Gastroesophageal sphincter (tissue), 4 donors: ENCODE measurements at places on chromosomes 13 and 19. TPM values are rescaled to one million over a fixed set of nuclear protein-coding genes. Genes with fewer than 3 reads are reported as not detected.

GRCh38 chr13:51339952-51340732 is 651 bp downstream of the SERPINE3 start:
- ATAC-seq = no peak

GRCh38 chr13:78827471-78827870 is 168.5 kb upstream of the OBI1 start:
- ATAC-seq = no peak

DNA sequence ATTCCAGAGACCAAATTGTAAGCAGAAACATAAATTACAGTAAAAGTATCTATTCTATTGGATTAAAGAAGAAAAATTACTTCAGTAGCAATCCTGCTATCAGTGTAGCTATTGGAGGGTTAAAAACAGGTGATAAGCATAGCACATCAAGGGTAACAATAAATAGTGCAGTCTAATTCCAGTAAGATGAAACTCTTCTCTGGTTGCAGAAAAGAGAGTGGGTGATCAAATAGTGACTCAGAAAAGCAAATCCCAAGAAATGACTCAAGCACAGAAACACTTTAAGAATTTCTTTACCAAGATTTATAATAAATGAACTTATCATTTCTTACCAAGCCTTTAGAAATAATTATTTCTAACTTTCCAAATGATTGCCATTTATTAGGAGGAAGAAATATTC is 135.7 kb downstream of the LMO7 start:
- ATAC-seq = peak; percentile 34

DNA sequence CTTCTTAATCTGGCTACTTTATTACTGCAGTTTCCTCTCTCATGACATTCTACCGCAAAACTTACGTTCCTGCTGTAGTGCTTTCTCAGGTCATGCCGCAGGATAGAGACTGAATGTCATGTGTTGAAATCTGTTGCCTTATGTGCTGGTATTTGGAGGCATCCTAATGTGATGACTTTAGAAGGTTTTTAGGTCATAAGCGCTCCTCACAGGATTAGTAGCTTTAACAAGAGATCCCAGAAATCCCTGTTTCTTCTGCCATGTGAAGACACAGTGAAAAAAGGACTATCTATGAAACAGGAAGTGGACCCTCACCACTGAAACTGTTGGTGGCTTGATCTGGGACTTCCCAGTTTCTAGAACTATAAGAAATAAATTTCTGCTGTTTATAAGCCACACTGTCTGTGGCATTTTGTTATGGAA is 209.3 kb downstream of the LACC1 start:
- ATAC-seq = no peak

Gene SIGLEC14
- total RNA-seq = 0.73 TPM

- no peak for ATAC-seq
Observed at GRCh38 chr13:96533408-96533807, 443.5 kb downstream of the HS6ST3 start.

DNA sequence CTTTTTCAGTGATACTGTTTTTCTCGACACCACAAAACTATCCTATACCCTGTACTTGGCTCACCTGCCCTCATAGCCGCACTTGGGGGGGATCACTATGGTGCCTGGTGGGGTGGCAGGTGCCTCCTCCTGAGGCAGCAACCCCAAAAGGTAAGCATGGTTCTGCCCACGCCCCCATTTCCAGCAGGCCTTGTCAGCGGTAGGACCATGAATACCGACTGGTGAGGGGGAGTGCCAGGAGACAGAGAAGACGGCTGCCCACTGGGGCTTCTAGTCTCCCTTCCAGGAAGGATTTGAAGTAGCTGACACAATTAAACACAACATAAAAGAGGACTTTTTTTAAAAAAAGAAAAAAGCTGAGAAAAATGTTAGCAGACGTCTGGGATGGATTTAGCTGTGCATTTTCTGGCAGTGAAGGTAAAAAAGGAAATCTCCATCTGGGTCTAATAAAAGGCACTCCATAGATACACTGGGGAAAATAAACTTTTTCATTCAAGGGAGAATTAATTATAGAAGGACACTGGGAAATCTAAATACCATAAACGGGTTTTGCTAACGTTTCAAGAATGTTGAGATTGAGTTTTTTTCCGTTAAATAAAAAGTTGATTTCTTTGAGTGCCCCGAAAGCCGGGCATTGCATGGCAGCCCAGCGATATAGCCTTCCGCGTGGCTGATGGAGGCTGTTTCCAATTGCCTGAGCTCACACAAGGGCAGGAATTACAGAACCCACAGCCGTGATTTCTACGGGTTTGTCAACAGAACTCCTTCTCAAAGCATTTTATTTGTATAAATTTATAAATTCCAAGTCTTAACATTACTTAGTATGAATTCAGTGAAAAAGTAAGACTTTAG is 45.1 kb downstream of the ATP11A start:
- ATAC-seq = no peak

Gene CRX
- not detected for total RNA-seq

Gene IGFL1
- not detected for total RNA-seq

Gene CERS1
- total RNA-seq = 1.3 TPM

Gene PLIN4
- 87.6 TPM for total RNA-seq

GRCh38 chr13:112959701-112960542 is 9.1 kb upstream of the MCF2L start:
- no peak for ATAC-seq

DNA sequence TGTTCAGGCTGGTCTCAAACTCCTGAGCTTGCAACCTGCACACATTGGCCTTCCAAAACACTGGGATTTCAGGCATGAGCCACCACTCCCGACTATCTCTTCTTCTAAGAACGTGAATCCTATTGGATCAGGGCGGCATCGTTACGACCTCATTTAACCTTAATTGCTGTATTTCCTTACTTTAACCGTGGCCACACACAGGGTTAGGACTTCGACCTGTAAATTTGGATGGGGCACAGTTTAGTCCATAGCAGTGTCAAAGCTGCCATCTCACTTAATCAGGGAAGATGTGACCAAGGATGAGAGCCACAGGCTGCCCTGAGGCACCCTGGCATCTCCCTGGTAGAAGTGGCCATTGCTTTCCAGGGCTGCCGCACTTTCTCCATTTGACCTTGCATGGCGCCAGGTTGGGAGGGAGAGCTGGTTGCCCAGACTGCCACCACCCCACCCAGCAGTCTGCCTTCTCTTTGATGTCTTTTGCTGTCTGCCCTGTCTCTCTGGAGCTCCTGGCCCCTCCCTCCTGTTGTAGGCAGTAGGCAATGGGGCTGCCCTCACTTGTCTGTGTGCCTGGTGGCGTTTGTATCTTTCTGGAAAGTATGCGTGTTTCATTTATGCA is 141.3 kb upstream of the RNF113B start:
- no peak for ATAC-seq
